Activated CD4-positive, alpha-beta T cell treated with anti-CD3 and anti-CD28 coated beads, Interleukin-10, Interleukin-2, amounts not matched to agents 100 ng/mL and 50 ng/mL, durations not matched to agents 16 hours and 8 hours (primary cell): ENCODE measurements at places on chromosomes 12 and 14.

DNA sequence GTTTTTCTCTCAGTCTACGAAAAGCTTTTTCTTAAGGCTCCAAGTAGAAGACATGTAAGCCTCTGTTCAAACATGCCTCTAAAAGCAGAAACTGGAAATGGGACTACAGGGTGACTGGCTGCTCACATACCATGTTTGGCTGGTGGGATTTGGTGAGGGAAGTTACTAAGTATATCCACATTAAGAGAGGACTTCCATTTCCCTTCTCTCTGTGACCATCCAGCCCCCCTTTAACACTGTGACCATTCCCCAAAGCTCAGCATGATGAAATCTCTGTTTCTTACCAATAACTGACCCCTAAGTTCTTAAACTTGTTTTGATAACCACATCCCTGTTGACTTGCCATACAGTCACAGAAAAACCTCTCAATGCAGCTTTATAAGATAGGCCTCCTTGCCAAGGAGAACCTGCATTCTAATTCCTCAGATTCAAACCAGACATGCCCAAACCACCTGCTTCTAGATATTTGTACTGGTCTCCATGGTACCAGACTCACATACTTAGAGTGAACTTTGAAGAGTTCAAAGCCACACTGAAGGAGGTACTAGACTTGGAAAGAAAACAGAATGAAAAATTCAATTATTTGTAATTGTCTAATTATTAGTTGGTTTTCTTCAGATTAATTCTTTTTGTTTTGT lies 102.2 kb downstream of the VEZT start:
- DNase-seq = no peak

- DNase-seq = no peak
Measured at GRCh38 chr12:79707830-79708229, 17.1 kb upstream of the PAWR start.

DNA sequence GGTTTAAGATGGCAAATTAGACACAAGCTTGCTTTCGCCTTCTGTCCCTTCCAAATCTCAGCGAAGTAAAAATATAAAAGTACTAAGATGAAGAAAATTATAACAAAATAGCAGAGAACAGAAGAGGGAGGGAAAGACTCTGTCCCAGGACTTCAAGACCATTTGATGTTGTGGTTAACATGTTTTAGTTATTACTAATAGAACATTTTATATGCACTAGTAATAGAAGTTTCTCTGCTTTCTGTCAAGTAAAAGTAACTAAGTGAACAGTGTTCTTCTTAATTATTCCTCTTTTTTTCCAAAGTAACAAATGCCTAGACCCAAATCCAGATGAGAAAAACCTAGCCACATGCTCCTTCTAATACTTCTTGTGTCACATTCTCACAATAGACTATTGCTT lies 85.1 kb upstream of the DAAM1 start:
- no peak for DNase-seq

DNA sequence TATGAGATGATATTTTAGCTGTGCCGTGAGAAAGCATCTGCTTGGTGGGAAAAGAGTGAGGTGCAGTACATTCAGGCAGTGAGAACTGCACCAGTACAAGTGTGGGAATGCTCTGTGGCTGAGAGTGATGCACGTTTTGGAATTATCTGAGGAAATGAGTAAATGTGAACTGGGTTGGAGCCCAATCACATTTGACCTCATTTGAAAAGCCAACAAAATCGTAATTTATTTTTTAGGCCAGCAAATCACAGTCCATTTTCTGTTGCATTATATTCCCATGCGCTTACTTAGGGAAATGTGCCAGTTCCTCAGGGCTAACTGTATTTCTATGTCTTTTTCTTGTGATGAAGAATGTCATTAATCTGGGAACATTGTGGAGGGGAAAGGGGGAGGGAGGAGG lies 77.3 kb downstream of the SNAPC1 start:
- DNase-seq = no peak

- no peak for DNase-seq
Measured at GRCh38 chr12:79871621-79872020, 63.3 kb downstream of the PPP1R12A start.

DNA sequence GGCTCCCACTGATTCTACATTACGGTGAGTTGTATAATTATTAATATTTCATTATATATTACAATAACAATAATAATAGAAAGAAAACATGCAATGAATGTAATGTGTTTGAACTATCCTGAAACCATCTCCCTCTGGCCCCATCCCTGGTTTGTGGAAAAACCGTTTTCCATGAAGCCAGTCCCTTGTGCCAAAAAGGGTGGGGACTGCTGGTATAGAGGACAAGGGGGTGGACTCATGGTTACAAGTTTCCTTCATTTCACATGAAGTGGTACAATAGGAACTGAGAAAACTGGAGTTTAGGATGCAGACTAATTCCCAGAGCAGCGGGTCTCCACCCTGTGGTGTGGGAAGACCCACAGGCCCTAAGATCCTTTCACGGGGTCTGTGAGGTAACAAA lies 3.0 kb upstream of the C1RL start:
- DNase-seq = no peak

DNA sequence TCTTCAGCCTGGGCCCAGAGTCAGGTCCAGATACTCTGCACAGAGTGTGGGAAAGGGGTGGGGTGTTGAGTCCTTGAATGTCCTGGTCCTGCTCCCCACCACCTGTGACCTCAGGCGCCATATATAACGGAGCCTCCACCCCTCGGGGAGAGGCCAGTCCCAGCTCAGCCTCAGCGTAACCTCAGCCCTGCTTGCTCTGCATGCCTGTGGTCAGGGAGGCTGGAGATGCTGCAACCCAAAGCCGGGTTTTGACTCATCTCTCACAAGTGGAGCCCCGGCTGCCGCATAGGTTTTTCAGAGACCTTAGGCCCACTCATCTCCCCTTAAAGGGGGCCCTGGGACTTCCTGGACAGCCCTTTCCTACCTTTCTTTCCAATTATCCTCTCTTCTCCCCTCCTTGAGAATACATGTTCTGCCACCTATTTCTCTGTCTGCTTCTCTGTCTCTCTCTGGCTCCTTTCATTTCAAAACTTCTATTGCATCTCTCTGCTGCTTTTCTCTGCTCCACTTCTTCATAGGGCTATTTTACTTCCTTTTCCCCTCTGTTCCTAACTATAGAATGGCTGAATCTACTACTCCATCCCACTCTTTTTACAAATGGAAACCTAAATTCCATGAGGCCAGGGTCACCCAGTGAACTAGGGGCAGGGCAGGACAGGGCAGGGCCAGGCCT lies 1.2 kb downstream of the ITGB7 start:
- peak; percentile 96 for DNase-seq
